Hematopoietic multipotent progenitor cell (in vitro differentiated cells): ENCODE measurements at places on chromosomes 11 and 22.

- DNase-seq = no peak
Observed at GRCh38 chr22:37179622-37180420, 8.2 kb downstream of the C1QTNF6 start.

GRCh38 chr11:76659672-76660532 lies 10.6 kb downstream of the LRRC32 start:
- DNase-seq = no peak

DNA sequence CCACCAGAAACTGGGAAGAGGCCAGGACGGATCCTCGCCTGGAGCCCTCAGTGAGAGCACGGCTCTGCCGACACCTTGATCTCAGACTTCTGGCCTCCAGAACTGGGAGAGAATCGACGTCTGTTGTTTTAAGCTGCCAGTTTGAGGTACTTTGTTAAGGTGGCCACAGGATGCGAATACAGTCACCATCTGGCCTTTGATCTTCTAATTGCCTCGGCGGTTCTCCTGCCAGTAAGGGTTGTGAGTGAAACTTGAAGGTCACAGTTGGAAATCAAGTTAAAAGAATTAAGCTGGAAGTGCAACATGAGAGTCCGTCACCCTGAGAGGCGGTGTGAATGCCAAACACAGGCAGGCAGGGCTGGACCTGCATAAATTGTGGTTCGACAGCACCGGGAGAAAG lies 27.9 kb downstream of the PARVB start:
- DNase-seq = no peak

GRCh38 chr11:68641880-68642279 lies 42.5 kb upstream of the GAL start:
- no peak for DNase-seq
